ENCODE measurements at places on chromosomes 2 and 18. TPM values are rescaled to one million over a fixed set of nuclear protein-coding genes. Genes with fewer than 3 reads are reported as not detected.

POTEJ gene
- total RNA-seq: not detected

PARD3B gene
- total RNA-seq: 21.5 TPM

ITPRIPL1 gene
- 6.3 TPM for total RNA-seq

REG3G gene
- not detected for total RNA-seq

ANKRD53 gene
- 0.31 TPM for total RNA-seq

TXNDC2 gene
- not detected for total RNA-seq

- no peak for DNase-seq
Measured at GRCh38 chr2:230915319-230915718, 9.7 kb downstream of the GPR55 start.

- DNase-seq: peak; percentile 12
Measured at GRCh38 chr2:98776136-98776535, 45.2 kb upstream of the MGAT4A start.

DNA sequence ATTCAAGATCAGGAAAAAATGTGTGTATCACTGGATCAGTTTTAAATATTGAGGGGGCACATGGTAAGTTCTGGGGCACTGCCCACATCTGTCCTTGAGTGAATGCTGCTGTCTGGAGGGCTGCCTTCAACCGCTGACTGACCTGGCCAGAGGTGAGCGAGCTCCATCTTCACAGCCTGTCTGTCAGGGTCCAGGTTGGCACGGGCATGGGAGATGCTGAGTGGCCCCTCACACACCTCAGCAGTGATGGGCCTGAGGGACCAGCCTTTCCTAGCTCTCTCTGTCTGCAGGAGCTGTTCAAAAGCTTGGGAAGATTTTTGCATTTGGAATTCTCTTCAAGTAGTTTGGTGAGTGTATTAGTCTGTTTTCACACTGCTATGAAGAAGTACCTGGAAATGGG lies 114.8 kb upstream of the ALKAL2 start:
- DNase-seq: no peak

DNA sequence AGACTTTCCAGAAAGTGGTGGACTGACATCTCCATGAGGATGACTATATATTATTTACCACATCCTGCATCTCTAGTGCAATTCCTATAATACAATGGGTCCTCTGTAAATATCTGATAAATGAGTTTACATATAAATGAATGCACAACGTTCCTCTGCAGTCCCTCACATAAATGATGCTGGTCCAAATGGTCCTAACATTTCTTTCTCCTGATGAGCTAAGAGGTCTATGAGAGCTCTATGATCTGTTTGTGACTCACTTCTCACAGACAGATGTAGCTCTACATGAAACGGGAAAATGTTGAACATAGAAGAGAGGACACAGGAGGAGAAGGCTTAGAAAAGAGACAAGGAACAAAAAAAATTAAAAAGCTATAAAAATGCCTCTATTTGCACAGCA lies 201.2 kb upstream of the PIK3C3 start:
- no peak for DNase-seq

DNA sequence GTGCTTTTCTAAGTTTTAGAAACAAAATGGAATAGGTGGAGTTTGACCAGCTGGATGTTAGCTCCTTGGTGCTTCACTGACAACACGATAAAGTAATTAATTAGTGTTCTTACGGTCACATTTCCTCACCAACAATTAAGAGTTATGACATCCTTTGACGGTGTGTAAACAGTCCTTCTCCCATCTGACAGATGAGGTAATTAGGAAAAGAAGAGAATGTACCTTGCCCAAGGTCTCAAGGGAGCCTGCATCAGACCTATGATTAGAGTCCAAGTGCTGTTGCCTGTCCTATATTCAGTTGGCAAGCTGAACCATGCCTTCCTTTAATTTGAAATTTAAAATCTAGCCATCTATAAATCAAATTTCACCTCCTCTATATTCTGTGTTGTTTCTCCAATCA lies 48.3 kb upstream of the STK17B start:
- no peak for DNase-seq

GRCh38 chr2:44389895-44390294 lies 28.1 kb downstream of the CAMKMT start:
- no peak for DNase-seq

DNA sequence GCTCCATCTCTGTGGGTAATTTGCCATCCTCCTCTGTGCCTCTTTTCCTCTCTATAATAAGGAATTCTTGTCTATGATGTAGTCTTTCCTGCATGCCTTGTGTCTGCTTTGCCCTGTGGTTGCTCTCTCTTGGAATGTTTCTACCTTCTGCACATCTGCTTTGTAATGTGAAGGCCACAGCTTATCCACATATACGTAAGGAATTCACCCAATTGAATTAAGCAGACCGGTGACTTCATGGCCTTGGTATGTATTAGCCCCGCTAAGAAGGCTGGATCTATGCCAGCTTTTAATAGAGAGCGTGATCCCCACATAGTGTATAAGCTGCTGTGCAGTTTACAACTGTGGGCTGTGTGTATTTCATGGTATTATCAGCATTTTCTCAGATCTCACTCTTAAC lies 274.7 kb downstream of the RNF144A start:
- peak; percentile 77 for DNase-seq

DNA sequence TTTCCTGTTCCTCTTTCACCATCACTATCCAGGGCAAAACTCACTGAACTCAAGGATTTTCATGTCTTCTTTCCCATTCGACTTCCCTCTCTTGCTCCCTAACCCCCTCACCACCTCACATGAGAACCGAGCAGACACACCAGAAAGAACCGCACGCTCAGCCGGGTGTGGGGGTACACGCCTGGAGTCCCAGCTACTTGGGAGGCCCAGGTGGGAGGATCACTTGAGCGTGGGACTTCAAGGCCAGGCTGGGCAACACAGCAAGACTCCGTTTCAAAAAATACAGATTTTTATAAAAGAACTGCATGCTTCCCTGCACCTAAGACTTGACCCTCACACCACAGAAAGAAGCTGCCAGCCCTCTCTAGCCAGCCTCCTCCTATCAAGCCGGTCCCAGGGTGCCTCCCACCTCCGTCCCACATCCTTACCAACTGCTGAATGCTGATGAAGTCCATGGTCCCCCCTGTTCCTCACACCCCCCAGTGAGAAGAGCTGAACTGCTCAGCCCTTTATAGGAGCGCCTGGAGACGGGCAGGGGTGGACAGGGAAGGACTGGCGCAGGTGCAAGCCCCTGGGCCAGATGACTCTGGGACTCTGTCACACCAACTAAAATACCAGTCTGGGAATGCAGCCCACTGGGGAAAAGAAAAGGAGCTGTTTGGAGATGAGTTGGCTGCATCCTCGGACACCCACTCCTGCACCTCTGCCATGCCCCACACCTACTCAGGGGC lies at the start of gene ANKRD23:
Gene ANKRD23, minus strand, starts transcription at position 484 of the 731 bp plus-strand sequence. Its CDS starts 29 bp downstream, at position 455.
- no peak for DNase-seq

DNA sequence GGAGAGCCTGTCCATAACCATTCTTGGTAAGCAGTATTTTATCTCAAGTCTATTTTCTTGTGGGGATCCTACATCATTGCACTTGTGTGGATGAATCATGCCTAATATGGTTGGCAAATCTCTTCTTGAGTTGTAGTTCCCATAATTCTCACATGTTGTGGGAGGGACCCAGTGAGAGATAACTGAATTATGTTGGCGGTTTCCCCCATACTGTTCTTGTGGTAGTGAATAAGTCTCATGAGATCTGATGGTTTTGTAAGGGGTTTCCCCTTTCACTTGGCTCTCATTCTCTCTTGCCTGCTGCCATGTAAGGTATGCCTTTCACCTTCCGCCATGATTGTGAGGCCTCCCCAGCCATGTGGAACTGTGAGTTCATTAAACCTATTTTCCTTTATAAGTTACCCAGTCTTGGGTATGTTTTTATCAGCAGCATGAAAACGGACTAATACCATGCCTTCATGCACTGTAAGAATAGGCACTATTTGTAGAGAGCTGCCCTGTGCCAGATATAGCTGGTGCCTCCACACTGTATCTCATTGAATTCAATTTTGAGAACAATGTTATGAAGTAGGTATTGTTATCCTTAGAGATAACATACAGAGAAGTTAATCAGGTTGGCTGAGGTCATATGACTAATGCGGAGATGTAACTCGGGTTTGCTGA lies 148.3 kb downstream of the PLCL1 start:
- DNase-seq: no peak

- no peak for DNase-seq
Measured at GRCh38 chr18:37496568-37496967, 69.0 kb downstream of the CELF4 start.

- no peak for DNase-seq
Measured at GRCh38 chr2:156908825-156909224, 348.7 kb upstream of the GALNT5 start.

DNA sequence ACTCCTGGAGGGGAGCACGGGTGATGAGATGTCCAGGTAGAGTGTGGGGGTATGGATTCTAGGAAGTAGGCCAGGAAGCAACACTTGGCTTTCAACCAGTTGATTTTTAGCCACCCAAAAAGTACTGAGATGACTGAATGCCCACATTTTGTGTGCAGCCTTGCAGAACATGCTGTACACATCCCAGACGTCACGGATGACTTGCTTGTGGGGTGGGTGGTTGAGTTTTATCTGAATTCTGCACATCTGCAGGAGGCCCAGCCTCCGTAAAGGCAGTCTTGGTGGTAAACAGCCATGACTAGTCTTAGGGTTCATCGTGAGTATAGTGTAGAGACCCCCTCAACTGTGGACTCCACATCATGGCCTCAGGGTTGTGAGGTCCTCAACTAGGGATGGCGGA lies 53.3 kb upstream of the CCDC195 start:
- DNase-seq: no peak

- no peak for DNase-seq
Measured at GRCh38 chr2:54397426-54397825, 58.7 kb upstream of the SPTBN1 start.

DNA sequence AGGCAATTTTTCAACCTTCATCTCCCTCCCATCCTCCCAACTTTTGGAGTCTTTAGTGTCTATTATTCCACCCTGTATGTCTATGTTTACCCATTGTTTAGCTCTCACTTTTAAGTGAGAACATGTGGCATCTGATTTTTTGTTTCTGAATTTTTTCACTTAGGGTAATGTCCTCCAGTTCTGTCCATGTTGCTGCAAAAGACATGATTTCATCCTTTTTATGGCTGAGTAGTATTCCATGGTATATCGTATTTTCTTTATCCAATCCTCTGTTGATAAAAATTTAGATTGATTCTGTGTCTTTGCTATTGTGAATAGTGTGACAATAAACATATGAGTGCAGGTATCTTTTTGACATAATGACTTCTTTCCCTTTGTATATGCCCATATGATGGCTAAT lies 48.2 kb downstream of the G6PC2 start:
- DNase-seq: no peak

DNA sequence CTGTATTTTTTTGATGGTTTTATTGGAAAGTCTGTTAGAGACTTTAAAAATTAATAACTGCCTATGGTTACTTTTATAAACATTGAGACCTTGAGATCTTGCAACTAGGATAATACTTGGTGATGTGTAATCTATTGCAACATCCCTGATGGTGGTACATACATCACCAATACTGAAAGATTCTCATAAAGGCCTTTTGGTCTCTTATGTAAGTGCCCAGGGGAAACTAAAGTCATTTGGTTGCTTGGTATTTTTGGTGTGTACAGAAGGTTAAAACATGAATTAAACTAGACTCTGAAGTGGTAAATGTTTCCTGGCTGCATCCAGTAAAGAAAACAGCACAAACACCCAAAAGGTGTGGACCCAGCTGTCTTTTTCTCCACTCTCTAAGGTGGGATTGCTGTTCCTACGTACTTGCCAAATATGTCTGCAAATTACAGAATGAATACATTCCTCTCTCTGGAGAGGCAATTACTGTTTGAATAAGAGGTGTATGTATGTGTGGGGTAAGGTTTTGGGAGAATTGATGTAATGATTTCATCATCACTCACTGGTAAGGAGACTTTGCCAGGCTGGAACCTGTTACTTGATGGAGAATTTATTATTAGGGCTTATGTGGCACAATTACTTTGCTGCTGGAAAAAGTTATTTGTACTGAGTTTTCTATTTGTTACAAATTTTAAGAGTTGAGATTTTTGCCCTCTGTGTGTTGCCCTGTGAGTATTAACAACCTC lies 3.6 kb downstream of the B3GNT2 start:
- no peak for DNase-seq

DNA sequence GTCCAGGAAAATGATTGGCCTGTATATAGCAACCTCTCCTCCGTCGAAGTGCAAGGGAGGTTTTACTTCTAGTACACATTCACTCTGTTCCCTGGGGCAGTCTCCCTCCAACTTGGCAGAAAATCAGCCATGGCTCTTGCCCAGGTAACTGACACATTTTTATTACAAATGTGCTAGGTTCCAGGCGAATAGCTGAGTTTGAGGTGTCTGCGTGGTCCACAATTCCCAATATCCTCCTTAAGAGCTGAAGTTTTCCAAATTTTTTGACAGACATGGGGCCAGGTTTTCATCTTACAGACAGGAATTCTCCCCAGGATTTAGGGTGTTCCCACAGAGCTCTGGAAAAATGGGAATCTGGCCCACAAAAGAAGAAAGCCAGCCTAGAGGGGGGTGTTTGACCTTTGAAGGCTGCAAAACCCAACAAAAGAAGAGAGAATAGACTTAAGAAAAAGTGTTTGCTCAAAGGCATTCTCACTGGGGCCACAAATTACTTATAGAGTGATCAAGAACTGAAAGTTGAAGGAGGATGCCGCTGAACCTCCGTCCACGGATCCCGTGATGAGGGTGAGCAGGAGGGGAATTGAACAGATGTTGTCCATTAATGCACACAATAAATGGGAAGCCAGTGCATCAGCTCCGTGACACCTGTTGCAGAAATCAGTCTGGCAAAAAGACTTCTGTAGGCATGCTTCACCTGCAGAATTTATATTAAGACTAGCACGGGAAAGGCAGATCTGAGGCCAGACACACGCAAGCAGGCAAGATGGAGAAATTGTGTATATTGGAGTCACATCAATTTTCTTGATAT lies 242.3 kb upstream of the COPS8 start:
- DNase-seq: peak; percentile 86

DNA sequence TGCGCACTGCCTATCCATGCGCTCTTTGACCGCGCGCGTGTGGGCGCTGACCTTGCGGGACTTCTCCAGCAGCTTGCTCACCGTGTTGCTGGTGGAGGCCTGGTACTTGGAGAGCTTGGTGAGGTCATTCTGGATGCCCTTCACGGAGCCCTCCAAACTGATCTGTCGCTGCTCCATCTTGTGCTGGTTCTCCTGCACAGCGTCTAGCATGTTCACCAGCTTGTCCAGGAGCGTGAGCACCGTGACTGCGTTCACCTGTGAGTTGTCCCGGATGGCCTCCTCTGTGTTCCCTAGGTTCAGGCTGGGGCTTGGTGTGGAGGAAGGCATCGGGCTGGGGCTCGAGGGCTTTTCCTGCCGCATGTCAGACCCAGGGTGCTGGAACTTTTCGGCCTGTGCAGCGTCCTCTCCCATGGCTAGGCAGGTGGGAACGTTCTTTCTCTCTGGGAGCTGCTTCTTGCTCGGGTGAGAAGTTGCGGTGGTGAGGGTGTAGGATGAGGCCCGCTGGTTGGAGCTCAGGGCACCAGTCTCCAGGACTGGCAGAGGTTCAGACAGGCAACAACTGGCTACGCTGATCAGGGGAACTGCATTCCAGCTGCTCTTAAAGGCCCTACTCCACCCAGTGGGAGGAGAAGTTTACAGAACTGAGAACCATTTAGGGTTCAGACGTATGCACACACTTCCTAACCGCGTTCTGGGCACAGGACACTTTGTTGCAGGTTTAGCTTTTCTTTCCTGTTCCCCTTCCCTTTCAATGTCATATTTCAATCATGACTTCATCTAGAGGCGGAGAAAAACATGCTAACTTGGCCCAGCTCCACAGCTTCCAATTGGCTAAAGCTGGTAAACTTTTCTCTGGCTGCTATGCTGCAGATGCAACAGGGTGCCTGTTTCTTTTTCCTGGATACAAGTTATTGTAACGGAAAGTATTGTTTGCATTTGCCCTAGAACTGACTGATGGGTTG lies at the start of gene CAVIN2:
Gene CAVIN2, minus strand, starts transcription at position 574 of the 962 bp plus-strand sequence. Its CDS starts 163 bp downstream, at position 411.
- DNase-seq: peak; percentile 91
